Foreskin keratinocyte (primary cell): ENCODE measurements at places on chromosomes 3 and 15.

- DNase-seq, result no peak
Observed at GRCh38 chr3:115758076-115758763, 134.9 kb downstream of the GAP43 start.

DNA sequence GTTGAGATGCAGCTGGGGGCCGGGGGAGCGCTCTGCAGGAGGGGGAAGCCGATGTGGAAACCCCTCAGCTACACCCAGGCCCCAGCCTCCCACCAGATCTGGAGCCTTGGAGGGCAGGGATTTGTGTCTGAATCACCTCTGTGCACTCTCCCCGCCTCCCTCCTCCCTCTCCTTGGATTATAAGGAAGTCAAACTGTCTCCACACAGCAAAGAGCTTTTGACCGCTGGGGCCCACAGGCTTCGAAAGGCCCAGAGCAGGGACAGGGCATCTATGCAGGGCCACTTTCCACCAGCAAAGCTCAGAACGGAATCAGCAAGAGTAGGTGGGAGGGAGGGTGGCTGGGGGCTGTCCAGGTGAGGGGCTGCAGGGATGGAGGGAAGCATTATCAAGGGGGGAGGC is 68.9 kb downstream of the IQSEC1 start:
- no peak for DNase-seq

- DNase-seq, result no peak
Observed at GRCh38 chr3:16433701-16434151, 79.8 kb downstream of the RFTN1 start.

GRCh38 chr3:60399292-60399691 is 852.0 kb downstream of the FHIT start:
- DNase-seq, result no peak

GRCh38 chr15:97861529-97862260 is 98.8 kb upstream of the ARRDC4 start:
- no peak for DNase-seq

DNA sequence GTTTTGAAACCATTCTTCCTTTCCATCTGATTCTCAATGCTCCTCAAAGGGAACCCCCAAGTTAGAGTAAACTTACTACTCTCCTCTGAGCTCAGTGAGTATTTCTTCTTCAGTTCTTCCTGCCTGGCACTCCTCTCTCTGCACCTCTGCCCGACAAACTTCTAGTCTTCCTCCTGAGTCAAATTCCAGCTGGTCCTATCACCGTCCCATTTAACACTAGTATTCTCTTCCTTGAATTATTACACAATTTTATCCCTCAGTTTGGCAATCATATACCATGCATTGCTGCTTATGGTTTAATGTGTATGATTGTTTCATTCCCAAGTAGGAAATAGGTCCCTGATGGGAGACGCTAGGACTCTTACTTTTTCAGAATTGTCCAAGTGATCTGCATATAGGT is 279.7 kb downstream of the MECOM start:
- DNase-seq, result no peak

GRCh38 chr3:112260563-112260962 is 33.5 kb downstream of the SLC9C1 start:
- no peak for DNase-seq

GRCh38 chr3:131072099-131072559 is 45.5 kb downstream of the NEK11 start:
- peak; percentile 39 for DNase-seq

GRCh38 chr15:40287505-40287904 is 4.6 kb upstream of the ANKRD63 start:
- DNase-seq, result no peak

DNA sequence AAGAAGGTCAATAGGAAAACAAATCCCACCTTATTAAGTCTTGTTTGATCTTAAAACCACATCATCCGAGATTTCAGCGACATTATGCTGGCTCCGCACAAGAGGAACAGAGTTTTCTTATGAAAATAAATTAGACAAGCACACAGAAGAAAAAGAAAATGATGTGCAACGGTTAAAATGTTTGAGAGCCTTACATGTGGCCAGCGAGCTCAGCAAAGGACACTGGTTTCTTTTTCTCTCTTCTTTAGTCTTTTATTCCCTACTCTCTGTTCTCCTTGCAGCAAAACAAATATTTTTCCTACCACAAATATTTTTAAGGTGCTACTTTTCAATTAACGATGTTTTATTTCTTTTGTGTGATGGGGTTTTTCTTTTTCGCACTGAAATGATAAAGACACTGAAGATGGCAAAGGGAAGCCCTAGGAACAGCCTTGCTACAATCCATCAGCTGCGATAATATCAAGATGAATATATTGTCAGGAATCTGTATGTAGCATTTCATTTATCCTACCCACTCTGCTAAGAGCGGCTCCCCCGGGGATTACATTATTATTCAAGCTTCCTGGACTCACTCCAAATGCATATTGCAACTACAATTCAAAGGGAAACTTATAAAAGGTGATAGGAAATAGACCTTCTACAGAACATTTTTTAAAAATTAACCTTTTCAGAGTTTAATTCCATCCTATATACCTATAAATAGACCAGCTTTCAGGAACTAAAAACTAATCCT is 72.9 kb downstream of the ANXA2 start:
- no peak for DNase-seq

- DNase-seq, result no peak
Observed at GRCh38 chr15:57950381-57950946, 115.0 kb downstream of the ALDH1A2 start.

- no peak for DNase-seq
Observed at GRCh38 chr15:58460872-58461271, 29.1 kb downstream of the LIPC start.

DNA sequence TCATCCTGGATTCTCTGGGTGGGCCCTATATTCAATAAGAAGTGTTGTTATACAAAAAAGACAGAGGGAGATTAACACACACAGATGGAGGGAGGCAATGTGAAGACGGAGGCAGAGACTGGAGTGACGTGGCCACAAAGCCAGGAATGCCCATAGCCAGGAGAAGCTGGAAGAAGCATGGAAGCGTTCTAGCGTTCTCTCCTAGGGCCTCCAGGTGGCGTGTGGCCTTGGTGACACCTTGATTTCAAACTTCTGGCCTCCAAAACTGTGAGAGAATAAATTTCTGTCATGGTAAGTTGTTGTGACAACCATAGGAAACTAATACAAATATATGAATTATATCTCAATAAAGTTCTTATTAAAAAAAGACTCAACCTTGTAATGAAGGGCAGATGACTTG is 21.3 kb downstream of the THBS1 start:
- DNase-seq, result no peak

DNA sequence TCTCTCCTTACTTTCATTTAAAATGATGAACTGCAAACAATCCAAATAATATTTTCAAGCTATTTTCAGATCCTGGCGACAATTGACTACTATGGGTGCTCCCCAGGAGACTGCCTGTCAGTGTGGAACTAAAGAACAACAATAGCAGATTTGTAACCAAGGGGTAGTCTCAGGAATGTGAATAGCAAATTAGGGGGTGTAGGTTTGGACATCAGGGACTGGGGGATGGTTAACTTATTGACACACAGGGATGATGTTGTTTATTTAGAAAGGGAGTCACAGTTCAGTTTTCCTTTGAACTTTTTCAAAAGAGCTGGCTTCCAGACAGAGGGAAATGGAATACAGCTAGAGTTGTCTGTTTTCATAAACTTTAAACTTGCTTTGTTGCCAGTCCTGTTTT is 229.8 kb downstream of the LRTM1 start:
- no peak for DNase-seq

GRCh38 chr15:58182460-58183163 is 44.4 kb downstream of the AQP9 start:
- DNase-seq, result peak; percentile 34

DNA sequence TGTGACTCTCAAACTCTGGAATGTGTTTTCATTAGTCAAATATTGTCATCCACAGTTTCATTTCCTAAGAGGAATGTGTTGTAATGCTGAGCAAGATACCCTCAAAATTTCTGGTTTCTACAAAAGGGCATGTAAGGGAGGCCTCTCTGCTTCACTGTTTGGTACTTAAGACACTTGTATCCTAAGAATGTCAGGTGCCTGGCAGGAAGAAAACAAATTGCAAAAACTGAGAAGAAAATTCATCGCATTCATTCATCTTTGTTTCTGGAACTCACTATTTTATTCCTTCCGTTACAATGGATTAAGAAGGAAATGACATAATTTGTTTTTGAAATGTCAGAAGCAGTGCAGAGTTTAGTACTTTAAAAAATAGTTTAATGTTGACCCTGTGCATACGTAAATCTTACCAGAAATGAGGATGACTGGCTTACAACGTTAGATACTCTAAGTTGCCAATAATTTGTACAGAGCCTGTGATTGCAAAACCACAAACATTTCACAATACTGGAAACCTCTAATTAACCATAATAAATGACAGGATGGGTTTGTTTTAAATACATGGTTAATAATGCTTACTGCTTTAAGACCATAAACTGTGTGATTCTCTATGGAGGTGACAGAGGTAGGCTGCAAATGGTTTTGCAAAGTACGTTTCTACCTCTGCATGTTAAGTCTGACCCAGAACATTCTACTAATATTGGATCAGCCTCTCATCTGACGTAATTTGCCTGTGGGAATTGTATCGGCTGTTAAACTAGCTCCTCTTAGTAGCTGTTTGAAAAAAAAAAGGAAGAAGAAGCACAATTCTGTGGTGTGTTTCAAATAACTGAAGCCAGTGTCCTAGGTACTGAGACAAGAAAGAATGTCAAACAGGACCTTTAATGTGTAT is 477.8 kb downstream of the RBMS3 start:
- peak; percentile 80 for DNase-seq

DNA sequence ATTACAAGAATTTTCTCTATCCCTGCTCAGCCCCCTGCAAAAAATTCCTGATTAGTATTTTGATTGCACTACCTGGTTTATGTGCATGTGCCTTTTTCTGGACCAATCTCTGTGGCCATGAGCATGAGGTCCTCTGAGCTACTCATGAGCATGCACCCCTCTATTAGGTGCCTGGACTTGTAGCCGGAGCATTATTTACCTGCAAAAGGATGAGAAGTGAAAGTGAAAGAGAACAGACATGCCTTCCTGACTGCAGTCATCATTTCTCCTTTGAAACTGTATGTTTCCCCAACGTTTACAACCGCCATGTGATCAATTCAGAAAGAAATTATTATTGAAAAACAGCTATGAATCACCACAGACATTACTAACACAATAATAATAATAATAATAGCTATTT is 1008.8 kb downstream of the ROBO2 start:
- no peak for DNase-seq

- DNase-seq, result no peak
Observed at GRCh38 chr3:181616088-181617070, 95.3 kb upstream of the SOX2 start.

- no peak for DNase-seq
Observed at GRCh38 chr3:176584413-176585176, 612.7 kb downstream of the TBL1XR1 start.

DNA sequence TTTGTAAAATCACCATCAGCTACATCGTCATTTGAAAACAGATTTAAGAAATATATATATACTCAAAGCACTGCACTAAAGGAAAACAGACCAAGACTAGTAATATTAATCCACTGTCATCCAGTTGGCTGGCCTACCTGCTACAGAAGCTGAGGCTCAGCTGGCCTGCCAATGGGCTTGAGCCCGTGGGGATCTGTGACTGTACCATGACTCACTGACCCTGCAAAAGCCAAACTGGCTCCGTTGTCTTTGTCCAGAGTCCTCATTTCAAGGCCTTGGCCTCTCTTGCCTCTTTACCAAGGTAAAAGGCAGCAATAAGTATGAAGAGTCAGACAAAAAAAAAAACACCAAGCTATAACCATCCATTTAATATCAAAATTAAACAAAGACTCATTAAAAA is 463.5 kb upstream of the RASGRP1 start:
- DNase-seq, result peak; percentile 11

DNA sequence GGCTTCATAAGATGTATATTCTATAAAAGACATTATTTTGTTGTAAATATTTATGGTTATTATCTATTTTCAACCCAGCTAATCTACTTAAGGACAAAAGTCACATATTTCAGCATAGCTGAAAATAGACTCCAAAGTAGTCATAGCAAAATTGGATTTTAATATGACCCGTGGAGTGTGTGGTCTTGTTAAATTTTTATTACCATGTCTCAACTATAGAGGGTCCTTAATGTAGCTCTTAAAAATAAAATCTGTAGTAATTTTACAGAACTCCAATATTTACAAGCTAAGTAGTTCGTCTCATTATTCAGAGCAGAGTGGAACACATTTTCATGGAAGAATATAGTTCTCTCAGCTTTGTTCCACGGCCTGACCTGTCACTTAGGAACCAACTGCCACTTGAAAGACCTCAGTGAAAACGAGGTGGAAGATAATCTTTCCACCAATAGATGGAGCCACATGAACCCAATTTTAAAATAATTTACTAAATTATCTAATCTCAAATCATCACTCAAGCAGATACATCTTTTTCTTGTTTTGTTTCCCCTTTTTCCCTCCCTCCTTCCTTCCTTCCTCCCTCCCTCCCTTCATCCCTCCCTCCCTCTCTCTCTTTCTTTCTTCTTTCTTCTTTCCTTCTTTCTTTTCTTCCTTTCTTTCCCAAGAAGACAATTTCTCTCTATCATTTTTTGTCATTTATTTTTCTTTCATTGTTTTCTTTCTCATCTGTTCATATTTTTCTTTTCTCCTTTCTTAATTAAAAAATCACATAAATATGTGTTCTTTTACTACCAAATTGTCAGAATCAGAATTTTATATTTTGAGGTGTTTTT is 97.2 kb downstream of the CLDN1 start:
- DNase-seq, result peak; percentile 45

DNA sequence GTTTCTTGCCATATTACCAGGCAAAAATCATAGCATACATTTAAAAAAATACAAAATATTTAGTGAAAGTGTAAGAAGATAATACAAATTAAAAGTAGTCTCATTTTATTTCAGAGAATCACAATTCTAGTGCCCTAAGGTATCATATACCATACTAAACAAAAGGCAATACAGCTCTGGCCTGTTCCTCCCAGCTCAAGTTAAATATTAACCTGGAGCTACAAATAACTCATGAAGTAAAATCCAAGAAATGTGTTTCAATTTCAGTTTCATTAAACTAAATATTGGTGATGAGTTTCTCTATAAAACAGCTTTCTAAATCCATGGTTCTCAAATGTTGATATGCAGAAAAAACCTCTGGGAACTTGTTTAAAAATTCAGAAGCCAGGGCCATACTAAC is 67.7 kb downstream of the INO80 start:
- DNase-seq, result no peak

- no peak for DNase-seq
Observed at GRCh38 chr15:85329561-85330422, 50.6 kb upstream of the AKAP13 start.
